Left kidney (tissue), 8 donors: ENCODE measurements at places on chromosomes 1 and 21. TPM values are rescaled to one million over a fixed set of nuclear protein-coding genes. Genes with fewer than 3 reads are reported as not detected.

DNA sequence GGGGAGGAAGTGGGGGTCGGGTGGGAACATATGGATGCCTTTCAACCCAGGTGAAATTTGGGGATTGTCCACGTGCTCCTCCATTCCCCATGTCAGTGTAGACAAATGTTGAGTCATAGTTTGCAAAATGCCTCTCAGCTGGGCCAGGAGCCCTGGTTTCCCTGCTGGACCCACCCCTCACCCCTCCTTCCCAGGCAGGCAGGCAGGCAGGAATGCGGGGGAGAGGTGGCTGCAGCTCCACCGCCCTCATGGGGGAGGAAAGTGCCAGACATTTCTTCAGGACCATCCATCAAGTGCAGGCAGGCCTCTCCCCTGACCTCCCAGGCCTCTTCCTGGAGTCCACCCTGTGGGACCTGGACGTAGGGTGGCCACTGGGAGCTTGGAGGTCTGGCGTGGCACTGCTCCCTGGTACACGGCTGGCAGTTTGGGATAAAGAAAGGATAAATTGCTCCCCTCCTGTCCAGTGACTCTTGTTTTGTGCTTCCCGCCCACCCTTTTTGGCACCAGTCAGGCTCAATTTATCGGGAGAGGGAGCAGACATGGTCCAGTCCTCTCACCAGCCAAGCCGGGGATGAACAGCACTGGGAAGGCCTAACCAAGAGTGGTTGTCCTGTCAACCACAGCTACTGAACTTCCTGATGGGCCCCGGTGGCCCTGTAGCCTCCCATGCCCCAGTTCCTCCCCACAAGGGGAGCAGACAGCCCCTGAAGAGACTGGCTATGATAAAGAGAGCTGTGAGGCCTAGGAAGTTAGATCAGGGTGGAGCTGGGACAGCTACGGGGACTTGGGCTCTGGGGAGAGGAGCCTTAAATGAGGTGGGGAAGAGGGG, 18.9 kb downstream of the NPR1 start:
- peak; percentile 89 for DNase-seq

DNA sequence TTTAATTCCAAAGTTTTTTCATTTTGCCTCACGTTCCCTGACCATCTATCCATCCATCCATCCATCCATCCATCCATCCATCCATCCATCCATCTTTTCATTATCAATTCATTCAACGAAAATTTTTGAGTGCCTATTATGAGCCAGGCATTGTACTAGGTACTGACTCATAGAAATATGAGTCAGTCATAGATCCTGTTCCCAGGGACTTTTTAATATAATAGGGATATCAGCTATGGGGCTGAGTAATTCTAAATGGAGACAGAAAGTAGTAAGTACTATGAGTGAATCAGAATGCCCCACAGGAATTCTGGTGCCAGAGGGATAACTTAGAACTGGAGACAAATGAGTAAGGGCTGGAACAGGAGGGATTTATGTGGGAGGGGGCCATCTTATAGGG, 49.8 kb upstream of the GNG12 start:
- no peak for DNase-seq

GRCh38 chr1:234896477-234897389, 231.9 kb downstream of the TOMM20 start:
- DNase-seq, result no peak

The CD1B gene
- polyA plus RNA-seq, result not detected

The RAB3B gene
- polyA plus RNA-seq, result 7.3 TPM

The RPE65 gene
- polyA plus RNA-seq, result 0.22 TPM
